ENCODE measurements at places on chromosomes 13 and 19. TPM values are rescaled to one million over a fixed set of nuclear protein-coding genes. Genes with fewer than 3 reads are reported as not detected.
A peak's percentile ranks its signal among the peaks of the same experiment; 100 is the strongest.

- peak; percentile 5 for DNase-seq
Measured at GRCh38 chr13:111467111-111467890, 146.9 kb downstream of the TEX29 start.

DNA sequence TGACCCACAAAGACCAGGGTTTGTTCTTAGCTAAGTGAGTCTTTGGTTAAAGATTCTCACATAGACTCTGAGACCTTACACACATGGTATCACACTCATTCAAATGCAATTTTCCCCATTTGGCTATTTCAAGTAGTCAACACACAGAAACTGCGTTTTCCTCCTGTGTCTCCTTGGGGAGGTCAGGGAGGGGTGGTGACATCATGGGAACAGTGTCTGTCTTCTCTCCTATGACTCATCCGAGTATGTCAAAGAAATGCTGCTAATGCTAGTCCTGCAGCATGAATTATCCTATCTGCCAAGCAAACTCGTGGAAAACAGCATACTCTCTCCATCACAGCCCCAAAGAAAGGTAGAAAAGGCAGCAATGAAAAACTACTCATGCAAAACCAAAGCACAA, 100.2 kb downstream of the ENOX1 start:
- DNase-seq = no peak

The CRLF1 gene
- 5.3 TPM for total RNA-seq

The ZNF44 gene
- total RNA-seq = 22.4 TPM

The RAB3A gene
- total RNA-seq = 4.6 TPM

All from testis (tissue), 5 donors.